GM12865 (cell line): ENCODE measurements at places on chromosomes 3 and 15.

- DNase-seq = no peak
These were observed 1191.0 kb upstream of the ALCAM start for GRCh38 chr3:104175696-104176095.

DNA sequence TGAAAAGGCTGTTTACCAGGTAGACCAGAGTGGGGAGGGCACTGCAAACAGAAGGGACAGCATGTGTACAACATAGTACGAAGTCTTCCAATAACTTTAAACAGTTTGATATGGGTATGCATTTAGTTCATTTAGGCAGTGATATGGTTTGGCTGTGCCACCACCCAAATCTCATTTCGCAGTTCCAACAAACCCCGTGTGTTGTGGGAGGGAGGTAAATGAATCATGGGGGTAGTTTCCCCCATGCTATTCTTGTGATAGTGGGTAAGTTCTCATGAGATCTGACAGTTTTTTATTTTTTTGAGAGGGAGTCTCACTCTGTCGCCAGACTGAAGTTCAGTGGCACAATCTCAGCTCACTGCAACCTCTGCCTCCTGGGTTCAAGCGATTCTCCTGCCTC is 7.6 kb upstream of the RAMAC start:
- DNase-seq = no peak

- peak; percentile 17 for DNase-seq
These were observed 158.0 kb downstream of the CLSTN2 start for GRCh38 chr3:140092848-140093536.

GRCh38 chr3:10286596-10287295 is 6.0 kb downstream of the GHRL start:
- DNase-seq = peak; percentile 79

DNA sequence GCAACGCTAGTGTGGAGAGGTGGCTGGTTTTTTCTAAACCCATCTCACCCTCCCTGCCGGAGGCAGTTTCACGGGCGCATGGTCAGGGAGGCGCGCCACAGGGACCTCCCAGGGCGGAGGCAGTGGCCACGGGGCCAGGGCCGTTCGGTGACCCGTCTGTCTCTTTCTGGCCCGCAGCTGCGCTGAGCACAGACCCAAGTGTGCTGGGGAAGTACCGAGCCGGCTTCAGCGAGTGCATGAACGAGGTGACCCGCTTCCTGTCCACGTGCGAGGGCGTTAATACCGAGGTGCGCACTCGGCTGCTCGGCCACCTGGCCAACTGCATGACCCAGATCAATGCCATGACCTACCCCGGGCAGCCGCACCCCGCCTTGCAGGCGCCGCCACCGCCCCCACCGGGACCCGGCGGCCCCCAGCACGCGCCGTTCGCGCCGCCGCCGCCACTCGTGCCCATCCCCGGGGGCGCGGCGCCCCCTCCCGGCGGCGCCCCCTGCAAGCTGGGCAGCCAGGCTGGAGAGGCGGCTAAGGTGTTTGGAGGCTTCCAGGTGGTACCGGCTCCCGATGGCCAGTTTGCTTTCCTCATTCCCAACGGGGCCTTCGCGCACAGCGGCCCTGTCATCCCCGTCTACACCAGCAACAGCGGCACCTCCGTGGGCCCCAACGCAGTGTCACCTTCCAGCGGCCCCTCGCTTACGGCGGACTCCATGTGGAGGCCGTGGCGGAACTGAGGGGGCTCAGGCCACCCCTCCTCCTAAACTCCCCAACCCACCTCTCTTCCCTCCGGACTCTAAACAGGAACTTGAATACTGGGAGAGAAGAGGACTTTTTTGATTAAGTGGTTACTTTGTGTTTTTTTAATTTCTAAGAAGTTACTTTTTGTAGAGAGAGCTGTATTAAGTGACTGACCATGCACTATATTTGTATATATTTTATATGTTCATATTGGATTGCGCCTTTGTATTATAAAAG is 1.8 kb downstream of the HES1 start:
- DNase-seq = peak; percentile 82

DNA sequence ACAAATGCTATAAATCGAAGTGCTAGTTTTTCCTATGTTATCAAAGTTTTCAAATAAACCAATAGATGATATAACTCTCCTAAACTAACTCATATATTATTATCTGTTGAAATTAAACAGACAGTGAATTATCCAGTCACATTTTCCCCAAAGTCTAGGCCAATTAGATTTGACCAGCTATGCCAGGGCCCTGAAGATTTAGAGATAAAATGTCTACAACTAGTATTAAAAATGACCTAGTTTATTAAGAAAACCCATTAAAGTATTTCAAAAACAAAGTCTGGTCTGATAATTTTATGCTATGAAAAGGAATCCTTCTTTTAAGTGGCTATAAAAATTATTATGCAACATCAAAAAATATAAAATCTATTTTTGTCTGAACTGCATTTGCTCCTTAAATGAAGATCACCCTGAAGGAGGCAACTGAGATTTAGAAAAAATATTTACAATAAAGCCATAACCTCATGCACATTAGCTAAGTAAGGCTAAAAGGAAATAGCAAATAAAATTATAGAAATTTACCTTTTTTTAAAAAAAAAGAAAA is 83.4 kb upstream of the MEX3B start:
- DNase-seq = no peak

- DNase-seq = no peak
These were observed 173.5 kb upstream of the WNT5A start for GRCh38 chr3:55660642-55661041.

GRCh38 chr3:66615643-66616301 is 115.0 kb upstream of the LRIG1 start:
- DNase-seq = no peak

DNA sequence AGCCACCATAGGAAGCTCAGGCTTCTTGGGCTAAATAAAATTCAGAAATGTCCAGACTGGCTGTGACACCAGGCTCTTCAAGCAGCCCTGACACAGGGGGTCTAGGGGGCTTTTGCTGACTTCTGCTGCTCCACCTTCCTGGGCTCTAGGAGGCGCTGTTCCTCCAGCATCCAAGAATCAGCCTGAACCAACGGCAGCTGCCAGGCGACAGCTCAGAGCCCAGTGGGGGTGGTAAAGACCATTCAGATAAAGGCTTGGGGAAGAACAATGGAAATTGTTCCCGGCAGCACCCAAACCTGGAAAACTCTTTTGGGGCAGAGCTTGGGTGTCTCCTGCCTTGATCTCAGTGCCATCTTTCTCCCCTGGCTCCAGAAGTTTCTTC is 21.6 kb upstream of the PSTPIP1 start:
- DNase-seq = peak; percentile 75

GRCh38 chr15:40343512-40343911 is 2.8 kb upstream of the CCDC9B start:
- DNase-seq = peak; percentile 17

- DNase-seq = peak; percentile 63
These were observed 11.7 kb upstream of the ARL14 start for GRCh38 chr3:160665231-160665630.

DNA sequence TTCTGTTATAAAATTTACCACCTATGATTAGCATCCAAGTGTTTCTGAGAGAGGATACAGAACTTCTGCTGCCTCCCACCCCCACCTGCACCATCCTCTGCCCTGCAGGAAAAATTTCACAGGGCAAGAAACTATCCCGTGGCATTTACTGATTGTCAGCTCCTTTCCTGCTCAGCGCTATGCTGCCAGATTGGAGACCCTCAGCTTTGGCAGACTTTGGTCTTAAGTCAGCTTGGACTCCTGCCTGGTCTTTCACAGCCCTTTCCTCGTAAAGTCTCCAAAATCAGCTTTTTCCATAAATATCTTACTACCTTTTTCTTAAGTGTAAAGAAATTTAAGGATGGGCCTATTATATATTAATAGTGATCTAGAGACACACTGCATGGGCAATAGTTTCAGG is 239.9 kb upstream of the ADAMTS9 start:
- no peak for DNase-seq

GRCh38 chr3:156594219-156594683 is 39.3 kb upstream of the SSR3 start:
- DNase-seq = no peak

DNA sequence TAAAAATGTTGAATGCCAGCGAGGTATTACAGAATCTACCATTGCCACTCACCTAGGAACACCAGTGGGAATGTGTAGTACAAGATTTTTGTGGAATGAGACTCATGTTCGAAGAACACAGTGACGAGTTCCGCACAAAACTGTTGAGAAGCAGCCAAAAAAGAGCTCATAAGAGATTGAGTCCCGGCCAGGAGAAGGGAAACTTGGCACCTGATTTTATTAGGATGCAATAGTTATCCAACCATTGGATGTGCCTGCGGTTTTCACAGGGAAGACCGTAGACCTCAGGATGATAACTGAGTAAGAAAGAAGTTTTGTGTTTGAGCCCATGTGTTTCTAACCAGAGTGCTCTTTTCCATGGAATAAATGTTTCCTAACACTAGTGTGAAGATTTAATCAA is 88.9 kb downstream of the PTPRG start:
- no peak for DNase-seq

DNA sequence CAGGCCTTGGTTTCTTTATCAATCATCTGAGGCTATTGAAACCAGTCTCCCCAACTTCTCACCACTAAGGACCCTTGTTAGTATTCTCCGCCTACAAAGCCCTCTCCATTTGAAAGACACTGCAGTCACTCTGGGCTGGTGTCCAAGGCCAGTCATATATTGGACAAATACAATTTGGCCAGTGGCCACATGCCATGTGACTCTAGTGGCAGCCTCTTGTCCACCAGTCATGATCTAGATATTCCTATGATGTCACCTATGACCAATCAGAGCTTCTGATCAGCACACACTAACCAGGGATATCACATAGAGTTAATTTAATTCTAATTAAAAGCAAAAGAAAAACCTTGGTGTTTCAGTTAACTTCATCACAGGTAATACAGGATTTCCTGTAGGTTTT is 68.2 kb downstream of the RAB11A start:
- DNase-seq = no peak

- DNase-seq = peak; percentile 82
These were observed 48.4 kb downstream of the GOLIM4 start for GRCh38 chr3:168047190-168047795.

GRCh38 chr3:53941950-53942349 is 50.3 kb upstream of the SELENOK start:
- no peak for DNase-seq

DNA sequence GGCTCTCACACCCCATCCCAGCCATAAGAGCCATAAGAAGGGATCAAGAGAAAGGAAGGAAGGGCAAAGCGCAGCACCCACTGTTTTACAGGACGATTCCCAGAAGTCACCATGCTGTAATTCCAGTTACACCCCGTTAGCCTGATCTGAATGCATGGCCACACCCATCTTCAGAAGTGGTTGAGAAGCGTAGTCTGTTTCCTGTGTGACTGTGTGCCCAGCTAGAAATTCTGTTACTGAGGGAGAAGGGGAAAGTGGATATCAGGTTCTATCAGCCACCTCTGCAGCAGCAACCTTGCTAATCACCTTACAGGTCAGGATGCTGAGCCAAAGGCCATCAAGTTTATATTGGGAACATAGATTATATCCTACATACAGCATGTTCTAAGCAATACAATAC is 260.0 kb downstream of the ABHD5 start:
- no peak for DNase-seq

GRCh38 chr15:48467801-48468200 is 136.6 kb downstream of the DUT start:
- DNase-seq = no peak

DNA sequence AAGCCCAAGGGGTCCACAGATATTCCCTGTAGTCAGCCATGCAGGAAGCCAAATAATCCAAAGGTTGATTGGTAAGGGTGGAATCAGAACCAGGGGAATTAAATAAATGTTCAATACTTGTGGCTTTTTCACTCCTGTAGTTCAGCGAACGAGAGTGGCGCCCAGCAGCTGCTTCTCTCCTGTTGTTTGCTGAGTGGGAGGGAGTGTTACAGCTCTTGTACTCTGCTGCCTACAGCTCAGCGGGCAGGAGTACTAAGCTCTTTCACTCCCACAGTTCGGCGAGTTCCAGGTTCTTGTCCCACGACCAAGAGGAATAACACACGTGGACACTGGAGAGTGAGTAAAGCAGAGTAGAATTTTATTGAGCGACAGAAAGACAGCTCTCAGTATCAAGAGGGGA is 105.9 kb downstream of the MOBP start:
- no peak for DNase-seq

DNA sequence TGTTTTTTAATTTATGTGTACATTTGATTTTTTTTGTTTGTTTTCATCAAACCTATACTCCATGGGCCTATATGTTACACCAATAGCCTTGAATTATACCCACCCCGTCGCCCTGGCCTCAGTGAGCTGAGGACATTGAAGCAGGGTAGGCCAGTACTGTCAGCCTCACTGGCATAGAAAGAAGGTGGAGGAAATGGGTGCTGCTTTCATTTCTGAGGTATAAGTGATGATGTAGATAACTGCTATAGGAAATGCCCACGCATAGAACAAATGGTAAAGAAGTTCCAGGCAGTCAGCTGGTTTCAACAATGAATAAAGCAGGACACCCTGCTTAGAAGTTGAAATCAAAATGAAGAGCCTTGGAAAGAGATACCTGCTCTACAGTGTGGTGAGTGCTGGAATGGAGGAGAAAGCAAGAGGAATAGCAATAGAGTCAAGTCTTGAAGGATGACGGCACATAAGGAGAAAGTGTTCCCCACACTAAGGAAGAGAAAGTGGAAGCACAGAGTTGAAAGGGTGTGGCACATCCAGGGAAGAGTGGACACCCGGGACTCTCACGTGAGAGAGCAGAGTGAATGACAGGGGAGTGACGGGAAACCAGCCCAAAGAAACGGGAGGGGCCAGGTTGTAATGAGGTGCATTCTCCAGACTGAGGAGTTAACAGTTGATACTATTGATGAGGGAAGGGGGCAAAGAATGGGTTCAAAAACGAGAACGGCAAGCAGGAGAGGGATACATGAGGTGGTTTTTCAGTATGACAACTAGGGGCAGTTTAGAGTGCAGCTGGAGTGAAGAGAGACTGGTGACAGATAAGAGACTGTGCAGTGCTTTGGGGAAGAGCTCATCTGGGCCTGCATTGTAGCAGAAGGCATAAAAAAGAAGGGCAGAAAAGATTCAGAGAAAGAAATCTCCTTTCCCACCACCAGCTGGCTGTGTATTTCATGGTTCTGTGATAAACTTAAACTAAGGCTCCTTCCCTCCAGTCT is 70.5 kb downstream of the KLHL25 start:
- no peak for DNase-seq

- no peak for DNase-seq
These were observed 183.8 kb upstream of the KCNMB2 start for GRCh38 chr3:178352326-178353005.

DNA sequence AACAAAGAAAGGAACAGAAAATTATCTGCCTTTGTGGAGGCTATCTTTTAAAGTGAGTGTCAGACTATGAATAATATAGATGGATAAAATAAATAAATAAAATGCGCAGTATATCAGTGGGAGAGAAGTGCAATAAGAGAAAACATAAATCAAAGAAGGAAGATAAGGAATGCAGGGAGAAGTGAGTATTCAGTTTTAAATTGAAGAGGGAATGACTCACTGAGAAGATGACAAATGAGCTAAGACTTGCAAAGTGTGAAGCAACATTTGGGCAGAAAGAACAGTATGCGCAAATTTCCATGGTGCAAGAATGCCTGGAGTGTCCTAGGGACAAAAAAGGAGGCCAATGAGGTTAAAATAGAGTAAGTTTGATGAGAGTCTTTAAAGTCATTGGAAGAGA is 1300.1 kb upstream of the ALCAM start:
- DNase-seq = no peak
